NCI-H2171 (cell line): ENCODE measurements at places on chromosomes 1 and 21.

DNA sequence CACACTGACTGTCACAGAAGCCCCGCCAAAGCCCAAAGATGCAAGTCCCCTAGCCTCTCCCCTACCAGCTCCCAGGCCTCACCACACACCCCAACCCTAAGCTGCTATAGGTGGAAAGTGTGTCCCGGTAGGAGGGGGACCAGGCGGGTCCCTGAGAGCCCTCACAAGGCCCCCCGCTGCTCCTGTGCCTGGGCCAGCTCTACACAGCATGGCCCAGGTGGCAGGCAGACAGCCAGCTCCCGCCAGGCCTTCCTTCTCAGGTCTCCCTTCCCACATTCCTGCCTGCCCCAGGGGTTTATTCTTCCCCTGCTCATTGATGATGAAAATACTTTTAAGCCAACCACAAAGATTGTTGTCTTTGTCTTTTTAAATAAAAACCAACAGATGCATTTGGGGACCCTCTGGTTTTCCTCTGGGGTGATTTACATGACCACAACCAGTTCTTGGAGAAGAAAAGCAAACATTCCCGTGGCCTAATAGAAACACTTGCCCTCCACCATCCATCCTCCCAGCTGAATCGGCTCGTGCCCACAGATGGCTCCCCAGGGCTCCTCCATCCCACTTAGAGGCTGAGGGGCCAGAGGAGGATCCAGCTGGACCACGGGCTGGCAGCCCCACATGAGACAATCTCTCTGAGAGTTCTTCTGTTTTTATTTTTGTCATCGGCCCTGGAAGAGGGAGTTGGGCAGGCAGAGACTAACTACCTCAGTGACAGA, 93.1 kb downstream of the DMRTB1 start:
- peak; percentile 45 for DNase-seq

GRCh38 chr1:180609643-180610555, 21.9 kb upstream of the XPR1 start:
- DNase-seq, result no peak

DNA sequence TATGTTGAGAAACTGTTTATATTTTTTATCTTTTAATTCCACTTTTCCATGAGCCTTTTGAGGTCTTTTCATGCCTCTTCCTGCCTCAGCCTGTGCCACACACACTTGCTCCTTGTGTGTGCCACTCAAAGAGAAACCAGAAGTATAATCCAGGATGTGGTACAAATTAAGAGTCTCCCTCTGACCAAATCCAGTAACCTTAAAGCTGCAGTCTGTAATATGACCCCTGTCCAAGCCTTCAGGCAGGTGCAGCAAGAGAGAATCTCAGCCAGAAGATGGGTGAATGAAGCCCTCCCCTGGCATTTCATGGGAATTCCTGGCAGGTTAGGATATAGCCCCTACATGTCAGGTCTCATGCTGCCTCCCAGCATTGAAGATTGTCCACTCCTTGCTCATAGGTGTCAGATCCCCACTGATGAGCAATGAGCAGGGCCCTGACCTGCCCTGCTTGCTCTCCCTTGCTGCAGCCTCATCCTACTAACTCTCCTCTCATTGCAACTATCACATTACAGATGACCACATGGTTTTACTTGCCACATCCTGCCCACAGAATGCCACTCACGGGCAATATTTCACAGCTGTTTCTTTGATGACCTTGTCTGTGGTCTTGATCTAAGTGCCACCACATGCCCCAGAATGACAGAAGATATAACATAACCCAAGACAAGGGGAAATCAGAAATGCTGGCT, 169.3 kb downstream of the SEC16B start:
- no peak for DNase-seq

- no peak for DNase-seq
Observed at GRCh38 chr1:155809088-155809487, 47.9 kb downstream of the GON4L start.

DNA sequence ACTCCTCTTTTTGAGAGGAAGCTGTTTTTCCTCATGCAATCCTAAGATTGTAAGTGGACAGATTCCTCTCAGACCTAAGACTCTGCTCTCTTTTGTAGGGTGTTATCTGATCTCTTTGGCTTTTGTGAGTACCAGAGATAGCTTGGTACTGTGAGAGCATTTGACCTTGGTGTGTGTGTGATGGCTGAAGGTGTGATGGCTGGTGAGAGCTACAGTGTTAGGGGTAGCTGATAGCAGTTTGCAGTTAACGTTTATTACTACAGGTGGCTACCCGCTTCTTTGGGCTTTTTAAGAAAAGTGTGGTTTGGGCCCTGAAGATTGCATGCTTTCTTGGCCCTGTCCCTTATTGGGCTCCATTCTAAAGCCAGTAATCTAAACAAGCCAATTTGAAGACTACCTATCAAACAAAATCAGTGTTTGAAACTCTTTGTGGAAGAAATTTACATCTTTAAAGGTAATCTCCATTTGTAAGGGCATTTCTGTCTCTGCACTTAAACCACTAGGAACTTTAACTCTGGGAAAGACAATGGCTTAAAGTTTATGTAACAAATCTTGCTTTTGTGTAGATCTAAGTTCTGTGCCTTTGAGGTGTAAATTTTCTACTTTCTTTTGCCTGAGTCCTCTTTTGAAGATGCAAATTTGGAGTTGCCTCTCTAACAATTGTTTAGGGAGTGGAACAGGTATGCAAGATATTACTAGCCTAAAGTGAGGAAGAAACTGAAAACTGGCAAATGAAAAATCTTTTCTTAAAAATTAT, 85.3 kb upstream of the SERBP1 start:
- no peak for DNase-seq

GRCh38 chr1:243738020-243738419, 112.0 kb downstream of the AKT3 start:
- DNase-seq, result no peak

- no peak for DNase-seq
Observed at GRCh38 chr1:210937846-210938245, 196.1 kb downstream of the KCNH1 start.

DNA sequence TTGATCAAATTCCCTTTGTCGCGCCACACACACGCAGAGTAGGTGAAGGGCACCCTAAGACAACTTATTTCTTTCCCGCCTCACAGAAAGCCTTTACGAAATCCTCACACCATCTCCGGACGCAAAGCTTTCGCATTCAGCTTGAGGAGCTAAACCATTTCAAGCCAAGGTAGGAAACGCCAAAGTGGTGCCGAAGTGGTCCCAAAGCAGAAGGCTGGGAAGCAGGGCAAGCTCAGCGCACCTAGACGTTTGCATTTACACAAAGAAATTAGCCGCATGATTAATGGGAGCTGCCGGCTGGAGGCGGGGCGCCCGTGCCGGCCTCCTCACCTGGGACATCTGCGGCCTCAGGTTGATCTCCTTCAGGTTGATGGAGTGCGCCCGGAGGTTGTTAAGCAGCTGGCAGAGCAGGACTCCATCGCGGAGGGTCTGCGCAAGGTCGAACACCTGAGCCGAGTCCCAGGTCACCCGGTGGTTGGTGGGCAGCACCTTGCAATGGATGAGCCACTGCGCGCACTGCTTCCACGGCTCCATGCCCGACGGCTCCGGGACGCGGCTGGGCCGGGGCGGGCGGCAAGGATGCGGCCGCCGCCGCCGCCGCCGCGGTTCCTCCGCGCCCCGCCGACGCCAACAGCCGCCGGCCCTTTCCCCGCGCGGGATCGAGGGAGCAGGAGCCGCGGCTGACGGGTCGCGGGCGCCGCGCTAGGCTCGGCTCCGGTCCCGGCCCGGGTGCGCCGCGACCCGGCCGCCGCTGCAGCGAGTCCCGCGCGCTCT, 457 bp downstream of the VAV3 start:
- DNase-seq, result peak; percentile 58

DNA sequence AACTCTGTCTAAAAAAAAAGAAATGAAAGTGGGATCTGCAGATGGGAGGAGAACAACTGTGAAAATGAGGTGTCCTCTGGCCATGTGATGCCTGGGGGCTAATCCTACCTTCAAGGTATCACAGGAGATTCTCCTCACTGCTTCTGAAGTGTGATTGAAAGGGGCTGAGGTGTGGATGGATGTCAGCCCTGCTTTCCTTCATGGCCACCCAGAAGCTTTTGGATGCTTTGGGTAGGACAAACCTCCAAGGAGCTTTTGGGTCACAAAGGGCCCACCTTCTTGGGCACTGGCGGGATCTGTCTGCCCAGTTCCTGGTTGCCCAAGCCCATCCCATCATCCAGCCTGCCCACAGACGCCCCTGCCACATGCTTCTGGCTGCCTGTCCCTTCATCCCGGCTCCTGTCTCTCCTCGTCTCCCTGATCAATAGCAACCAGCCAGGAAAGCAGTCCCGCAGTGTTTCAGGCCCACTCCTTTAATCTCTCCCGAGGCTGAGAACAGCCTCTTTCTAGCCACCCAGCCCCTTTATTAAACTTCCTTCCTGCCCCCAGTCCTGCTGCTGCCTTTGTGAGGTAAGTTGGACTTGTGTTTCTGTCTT, 87.2 kb downstream of the MAN1C1 start:
- DNase-seq, result no peak

GRCh38 chr21:44724196-44724595, 12.8 kb upstream of the TSPEAR start:
- DNase-seq, result no peak

DNA sequence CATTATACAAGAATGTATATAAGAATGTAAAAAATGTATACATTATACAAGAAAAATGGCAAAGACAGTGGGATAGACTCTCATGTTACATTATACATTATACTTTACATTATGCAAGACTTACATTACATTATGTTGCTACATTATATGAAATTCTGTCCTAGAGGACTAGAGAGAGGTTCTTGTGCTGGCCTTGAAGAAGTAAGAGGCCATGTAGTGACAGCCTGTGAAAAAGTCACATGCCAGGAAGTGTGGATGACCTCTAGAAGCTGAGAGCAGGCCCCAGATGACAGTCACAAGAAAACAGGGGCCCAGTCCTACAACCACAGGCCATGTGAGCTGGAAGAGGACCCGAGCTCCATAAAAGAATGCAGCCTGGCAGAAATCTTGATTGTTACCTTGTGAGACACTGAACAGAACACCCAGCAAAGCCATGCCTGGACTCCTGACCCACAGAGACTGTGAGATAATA, 30.5 kb upstream of the AHCYL1 start:
- no peak for DNase-seq

- no peak for DNase-seq
Observed at GRCh38 chr21:31335957-31336738, 7.9 kb downstream of the TIAM1 start.

DNA sequence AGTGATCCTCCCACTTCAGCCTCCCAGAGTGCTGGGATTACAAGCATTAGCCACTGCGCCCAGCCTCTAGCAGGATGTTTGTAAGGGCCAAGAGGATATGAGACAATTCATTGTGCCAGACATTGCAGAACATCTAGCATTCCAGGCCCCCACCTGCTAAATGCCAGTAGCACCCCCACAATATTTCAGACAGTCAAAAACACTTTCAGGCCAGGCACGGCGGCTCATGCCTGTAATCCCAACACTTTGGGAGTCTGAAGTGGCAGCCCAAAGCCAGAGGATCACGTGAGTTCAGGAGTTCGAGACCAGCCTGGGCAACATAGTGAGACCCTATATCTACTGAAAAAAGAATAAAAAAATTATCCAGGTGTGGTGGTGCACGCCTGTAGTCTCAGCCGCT, 12.9 kb downstream of the PPIE start:
- no peak for DNase-seq

GRCh38 chr1:228341814-228342626, 64.6 kb downstream of the TRIM11 start:
- DNase-seq, result no peak

- no peak for DNase-seq
Observed at GRCh38 chr1:223233019-223233409, 90.0 kb upstream of the TLR5 start.

DNA sequence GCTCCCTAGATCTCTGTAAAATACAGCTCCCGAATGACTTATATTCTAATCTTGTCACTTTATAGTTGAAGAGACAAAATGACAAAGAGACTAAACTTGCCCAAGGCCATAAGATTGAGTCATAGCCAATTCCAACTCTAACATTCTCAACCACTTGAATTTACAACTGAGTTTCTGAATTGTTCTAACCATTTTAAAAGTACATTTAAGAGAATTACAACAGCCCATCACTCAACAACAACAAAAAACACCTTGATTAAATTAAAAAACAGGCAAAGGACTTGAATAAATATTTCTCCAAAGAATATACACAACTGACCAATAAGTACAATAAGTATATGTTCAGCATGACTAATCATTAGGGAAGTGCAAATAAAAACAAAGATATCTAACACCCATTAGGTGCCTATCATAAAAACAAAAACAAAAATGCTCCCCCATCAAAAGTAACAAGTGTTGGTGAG, 8.7 kb upstream of the ADCY10 start:
- DNase-seq, result no peak

DNA sequence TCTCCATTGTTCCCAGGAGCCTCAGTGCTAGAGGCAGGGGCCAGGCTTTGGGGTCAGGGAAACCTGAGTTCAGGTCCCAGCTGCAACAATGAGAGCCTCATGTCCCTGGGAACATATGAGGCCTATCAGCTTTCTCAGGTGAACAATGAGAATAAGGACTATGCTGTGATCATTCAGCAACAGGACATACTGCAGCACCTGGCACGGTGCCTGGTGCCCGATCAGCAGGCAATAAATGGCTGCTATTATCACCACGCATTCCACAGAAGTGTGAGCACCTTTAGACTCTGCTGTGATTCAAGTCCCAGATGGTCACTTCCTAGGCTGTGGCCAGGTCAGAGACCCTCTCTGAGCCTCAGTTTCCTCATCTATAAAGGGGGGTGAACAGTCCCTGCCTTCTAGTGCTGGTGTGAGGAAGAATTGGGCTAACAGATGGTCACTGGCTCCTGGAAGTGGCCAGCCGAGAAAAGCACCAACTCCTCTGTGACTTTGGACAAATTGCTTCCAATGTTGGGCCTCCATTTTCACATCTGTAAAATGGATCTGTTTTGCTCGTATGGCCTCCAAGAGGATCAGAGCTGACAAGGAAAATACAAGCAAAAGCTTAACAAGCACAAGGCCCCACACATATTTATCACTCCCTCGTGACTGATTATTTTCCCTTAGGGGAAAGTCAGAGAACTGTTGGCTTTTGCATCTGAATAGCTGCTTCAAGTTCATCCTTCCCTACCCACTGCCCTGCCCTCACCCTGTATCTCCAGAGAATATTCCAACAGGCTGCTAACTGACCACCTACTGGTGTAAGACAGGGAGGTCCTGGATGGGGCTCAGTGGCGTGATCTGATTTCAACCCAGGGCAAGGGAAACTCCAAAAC, 1.1 kb downstream of the SLC5A9 start:
- peak; percentile 31 for DNase-seq

DNA sequence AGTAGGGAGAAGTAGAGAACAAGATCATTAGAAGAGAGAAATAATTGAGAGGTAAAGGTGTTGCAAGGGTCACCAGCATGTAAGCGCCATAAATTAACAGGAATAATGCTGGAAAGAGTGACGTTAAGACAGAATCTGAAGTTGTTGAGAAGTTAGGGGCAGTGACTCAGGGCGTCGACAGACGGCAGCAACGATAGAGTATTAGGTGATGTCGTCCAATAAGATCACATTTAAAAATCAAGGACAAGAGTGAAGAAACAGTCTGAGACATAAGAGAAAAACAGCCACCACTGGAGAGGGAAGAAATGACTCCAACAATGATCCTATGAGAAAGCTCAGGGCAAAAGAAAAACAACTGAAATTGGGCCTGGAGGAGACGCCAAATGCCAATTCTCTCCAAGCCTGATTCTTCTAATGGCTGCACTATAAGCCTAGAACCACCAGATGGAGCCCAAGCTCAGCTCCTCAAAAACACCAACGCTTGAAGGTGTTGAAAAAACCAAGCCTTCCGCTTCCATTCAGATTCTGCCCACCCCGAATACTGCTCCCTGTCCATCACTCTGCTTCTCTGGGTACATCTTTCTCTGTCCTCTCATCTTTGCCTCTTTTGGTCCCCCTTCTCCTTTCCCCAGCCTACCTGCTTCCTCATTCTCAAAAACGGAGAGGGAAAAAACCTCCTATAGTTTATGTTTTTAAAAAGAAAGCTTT, 70.0 kb downstream of the LUZP1 start:
- DNase-seq, result peak; percentile 58

GRCh38 chr1:5730272-5731109, 261.7 kb downstream of the NPHP4 start:
- DNase-seq, result no peak
